Aortic smooth muscle cell (primary cell): ENCODE measurements at places on chromosomes 1 and 21. TPM values are rescaled to one million over a fixed set of nuclear protein-coding genes. Genes with fewer than 3 reads are reported as not detected.

The PTAFR gene
- not detected in 2 replicates for total RNA-seq

The CENPF gene
- total RNA-seq = 35.3 and 43.2 TPM in 2 replicates

The SNX7 gene
- total RNA-seq = 49.5 and 56.6 TPM in 2 replicates

The ECM1 gene
- total RNA-seq = 16.4 and 22.4 TPM in 2 replicates
